CD4-positive, alpha-beta T cell (primary cell): ENCODE measurements at places on chromosomes 5 and 9. TPM values are rescaled to one million over a fixed set of nuclear protein-coding genes. Genes with fewer than 3 reads are reported as not detected.

DNA sequence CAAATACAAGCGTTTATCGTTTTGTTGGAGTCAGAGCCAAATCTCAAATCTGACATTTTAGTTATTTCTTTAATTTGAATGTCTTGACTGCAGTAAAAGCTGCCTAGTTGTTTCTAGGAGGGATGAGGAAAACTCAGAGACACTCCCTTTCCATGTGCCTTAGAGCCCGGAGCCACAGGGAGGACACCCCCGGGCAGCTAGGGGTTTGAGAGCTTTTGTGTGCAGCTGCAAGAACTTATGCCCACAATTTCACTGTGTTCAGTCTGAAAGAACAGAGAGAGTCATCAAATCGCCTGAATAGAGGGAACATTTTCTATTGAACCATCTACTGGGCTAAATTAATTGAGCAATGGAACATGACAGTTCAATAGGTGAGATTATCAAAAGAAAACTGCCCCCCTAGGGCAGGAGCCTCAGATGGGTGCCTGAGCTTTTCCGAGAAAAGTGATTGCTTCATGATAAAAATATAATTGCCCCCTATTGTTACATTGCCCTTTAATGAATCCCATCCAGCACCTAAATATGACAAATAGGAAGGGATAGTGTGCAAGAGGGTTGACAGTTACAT, 709.3 kb upstream of the RGMB start:
- no peaks in the 10 kb centered on the region for H3K27me3 ChIP-seq
- H3K4me1 ChIP-seq, result no peaks in the 10 kb centered on the region
- H3K4me3 ChIP-seq, result no peak overlapping the region
- DNase-seq, result no peak

DNA sequence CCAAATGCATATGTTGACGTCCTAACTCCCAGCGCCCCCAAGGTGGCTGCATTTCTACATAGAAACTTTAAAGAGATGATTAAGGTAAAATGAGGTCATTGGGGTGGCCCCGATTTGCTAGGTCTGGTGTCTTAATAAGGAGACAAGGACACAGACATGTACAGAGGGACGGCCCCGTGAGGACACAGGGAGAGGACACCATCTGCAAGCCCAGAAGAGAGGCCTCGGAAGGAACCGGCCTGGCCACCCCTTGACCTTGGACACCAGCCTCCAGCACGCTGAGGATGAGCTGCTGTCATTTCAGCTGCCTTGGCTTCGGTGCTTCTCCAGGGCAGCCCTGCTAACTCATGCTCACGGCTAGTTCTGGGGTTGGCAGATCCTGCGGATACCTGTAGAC, 73.2 kb downstream of the MRPL36 start:
- no peaks in the 10 kb centered on the region for H3K36me3 ChIP-seq
- DNase-seq, result no peak
- H3K4me1 ChIP-seq, result peaks cover 10% of the 10 kb centered on the region
- no peak overlapping the region for H3K4me3 ChIP-seq
- no peak overlapping the region for H3K27ac ChIP-seq

DNA sequence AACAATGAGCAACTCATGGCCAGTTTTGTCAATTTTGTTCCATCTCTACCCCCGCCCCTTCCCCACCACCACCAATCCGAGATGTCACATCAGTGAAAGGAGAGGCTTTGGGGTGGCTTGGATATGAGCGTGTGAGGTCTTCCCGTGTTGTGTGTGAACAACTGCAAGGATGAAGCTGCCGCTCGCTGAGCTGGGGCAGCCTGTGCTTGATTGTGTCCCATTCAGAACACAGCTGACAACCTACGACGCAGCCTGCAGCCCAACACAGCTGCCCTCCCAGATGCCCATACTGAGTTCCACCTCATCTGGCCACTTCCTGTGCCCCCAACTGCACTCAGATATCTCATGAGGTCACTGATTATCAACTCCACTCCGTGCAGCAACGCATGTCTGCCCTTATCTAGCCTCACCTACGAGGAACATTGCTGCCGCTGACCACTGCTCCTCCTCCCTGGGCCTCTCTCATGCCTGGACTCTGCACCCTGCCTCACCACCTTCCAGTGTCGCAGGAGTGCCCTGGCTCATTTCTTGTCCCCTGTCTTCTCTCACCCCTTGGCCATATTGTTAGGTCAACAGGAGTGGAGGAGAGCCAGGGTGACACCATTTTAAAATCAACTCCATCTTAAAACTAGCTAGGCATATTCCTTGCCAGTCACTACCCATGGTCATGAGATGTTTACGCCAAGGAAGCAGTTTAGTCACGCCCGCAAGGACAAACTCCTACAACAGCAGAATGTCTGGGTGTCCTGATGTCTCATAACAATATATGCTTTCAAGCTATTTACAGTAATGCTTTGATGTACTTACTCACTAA, 7.3 kb upstream of the IL4 start:
- no peak for DNase-seq
- peaks cover 17% of the 10 kb centered on the region for H3K4me1 ChIP-seq
- H3K4me3 ChIP-seq, result no peak overlapping the region
- no peak overlapping the region for H3K27ac ChIP-seq

DNA sequence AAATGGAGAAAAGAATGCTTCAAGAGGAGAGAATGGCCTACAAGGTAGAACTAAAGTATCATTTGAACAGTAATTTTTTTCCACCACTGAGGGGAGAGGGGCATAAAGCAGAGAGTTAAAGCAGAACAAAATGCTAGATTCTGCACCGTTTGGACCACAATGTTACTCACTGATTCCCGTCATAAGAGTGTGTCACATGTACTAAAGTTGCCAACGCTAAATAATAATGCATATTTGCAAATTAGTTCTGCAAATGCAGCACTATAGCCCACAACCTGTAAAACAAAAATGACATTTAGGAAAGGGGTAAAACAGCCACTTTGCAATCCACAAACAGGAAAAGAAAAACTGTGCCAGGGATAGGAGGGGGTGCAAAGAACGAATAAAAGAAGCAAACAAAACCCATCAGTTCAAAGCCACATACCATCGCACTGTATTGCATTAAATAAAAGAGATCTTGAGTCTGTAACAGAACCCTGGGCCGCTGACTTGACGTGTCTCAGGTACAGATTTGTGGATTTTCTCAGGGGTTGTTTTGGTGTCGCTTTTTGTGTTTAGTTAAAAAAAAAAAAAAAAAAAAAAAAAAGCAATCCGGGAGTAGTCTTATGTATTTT, 7.7 kb upstream of the NFIB start:
- H3K4me3 ChIP-seq, result peak overlapping the region; percentile 56
- no peak for DNase-seq
- peaks cover 17% of the 10 kb centered on the region for H3K27me3 ChIP-seq
- H3K4me1 ChIP-seq, result peaks cover 3% of the 10 kb centered on the region

GRCh38 chr9:129480227-129480626, 140.7 kb downstream of the C9orf50 start:
- H3K27me3 ChIP-seq, result no peaks in the 10 kb centered on the region
- H3K36me3 ChIP-seq, result no peaks in the 10 kb centered on the region
- DNase-seq, result no peak
- peaks cover 30% of the 10 kb centered on the region for H3K4me1 ChIP-seq

- H3K36me3 ChIP-seq, result no peaks in the 10 kb centered on the region
- no peaks in the 10 kb centered on the region for H3K4me1 ChIP-seq
- H3K27me3 ChIP-seq, result no peaks in the 10 kb centered on the region
- DNase-seq, result no peak
- H3K4me3 ChIP-seq, result no peak overlapping the region
Measured at GRCh38 chr9:14766299-14766698, 43.8 kb upstream of the CER1 start.

DNA sequence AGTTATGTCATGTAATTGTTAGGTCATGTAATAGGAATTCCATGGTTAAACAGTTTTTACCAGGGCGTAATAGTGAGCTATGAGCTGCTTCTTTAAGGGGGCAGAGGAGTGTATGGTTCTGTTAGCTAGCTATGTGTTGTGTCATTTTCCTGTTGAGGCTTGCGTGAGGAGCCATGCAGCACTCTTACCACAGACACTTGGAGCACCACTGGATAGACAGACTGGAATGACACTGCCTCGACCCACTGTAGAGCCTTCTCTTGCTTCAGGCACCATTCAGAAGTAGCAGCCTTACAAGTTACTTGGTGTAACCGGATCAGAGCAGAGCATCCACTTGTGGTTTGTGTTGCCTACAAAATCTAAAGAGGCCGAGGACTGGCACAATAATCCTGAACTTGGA, 28.3 kb upstream of the STOM start:
- no peaks in the 10 kb centered on the region for H3K27me3 ChIP-seq
- no peak overlapping the region for H3K27ac ChIP-seq
- H3K4me3 ChIP-seq, result no peak overlapping the region
- peaks cover 4% of the 10 kb centered on the region for H3K4me1 ChIP-seq
- no peak for DNase-seq
- no peaks in the 10 kb centered on the region for H3K36me3 ChIP-seq

- no peaks in the 10 kb centered on the region for H3K27me3 ChIP-seq
- no peak overlapping the region for H3K27ac ChIP-seq
- H3K4me1 ChIP-seq, result no peaks in the 10 kb centered on the region
- DNase-seq, result no peak
- no peak overlapping the region for H3K4me3 ChIP-seq
- no peaks in the 10 kb centered on the region for H3K36me3 ChIP-seq
Measured at GRCh38 chr5:175840050-175840841, 31.1 kb upstream of the CPLX2 start.

DNA sequence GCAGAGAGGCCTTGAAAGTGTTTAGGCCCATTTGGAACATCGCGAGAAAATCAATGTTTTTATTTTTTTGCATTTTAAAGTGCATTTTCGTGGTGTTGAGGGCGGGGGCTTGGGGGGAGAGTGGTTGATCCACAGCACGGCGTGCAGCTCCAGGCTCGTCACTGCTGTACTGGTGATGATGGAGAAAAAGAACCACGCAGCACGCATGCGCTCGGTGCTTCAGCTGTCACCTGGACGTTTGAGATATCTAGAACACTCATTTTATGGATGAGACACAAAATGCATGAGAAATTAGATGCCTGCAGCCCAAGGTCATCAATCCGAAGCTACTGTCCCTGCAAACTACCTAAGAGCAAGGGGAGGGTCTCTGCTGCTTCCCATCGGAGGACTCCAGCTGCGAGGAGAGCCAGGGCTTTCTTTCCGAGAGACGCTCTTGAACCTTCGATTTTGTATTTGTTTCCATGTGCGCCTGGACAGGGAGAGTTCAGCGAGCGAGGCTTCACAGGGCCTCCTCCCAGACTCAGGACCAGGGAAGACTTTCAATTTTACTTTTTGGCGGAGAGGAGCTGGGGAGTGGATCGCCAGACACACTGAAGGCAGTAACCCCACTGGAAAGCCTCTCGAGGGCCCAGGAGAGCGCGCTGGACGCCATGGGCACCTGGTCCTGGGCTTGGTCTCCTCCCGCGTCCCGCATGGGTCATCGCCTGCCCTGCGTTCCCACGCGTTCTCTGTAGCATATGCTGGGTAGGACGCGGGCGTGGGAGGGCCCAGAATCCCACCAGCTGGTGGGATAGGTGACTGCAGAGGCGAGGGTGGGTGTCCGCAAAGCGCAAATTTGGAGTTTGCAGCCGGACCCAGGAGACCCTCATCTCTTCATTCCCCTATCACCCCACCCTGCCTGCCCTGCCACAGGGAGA, 2.5 kb downstream of the DMRT2 start:
- H3K36me3 ChIP-seq, result no peaks in the 10 kb centered on the region

DNA sequence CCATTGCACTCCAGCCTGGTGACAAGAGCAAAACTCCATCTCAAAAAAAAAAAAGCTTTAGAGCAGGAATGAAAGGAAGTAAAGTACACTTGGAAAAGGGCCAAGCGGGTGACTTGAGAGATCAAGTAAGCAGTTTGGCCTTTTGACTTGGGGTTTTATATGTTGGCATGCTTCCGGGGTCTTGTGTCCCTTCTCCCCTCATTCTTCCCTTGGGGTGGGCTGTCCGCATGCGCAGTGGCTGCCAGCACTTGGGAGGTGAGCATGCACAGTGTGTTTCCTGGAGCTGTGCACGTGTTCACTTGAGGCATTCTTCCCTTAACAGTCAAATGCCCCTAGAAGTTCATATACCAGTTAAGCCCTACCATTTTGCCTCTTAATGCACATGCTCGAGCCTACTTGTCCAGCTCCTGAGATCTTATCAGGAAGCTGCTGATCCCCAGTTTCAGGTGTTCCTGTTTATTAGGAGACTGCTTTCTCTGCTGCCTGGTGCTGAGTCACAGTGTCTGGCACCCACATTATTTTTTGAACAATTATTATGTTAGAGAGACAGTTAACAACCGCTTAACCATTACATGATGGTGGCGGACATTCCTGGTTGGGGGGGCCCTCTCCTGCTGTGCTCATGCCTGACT, 32.6 kb upstream of the PRRC2B start:
- no peak overlapping the region for H3K27ac ChIP-seq
- H3K4me3 ChIP-seq, result no peak overlapping the region
- H3K4me1 ChIP-seq, result peaks cover 28% of the 10 kb centered on the region
- peak; percentile 18 for DNase-seq
- no peaks in the 10 kb centered on the region for H3K36me3 ChIP-seq

GRCh38 chr9:81028504-81028903, 660.8 kb downstream of the TLE1 start:
- H3K4me3 ChIP-seq, result no peak overlapping the region
- no peaks in the 10 kb centered on the region for H3K27me3 ChIP-seq
- H3K4me1 ChIP-seq, result no peaks in the 10 kb centered on the region
- H3K36me3 ChIP-seq, result no peaks in the 10 kb centered on the region
- H3K27ac ChIP-seq, result no peak overlapping the region

GRCh38 chr9:34328500-34328986, 525 bp downstream of the KIF24 start:
- peak overlapping the region; percentile 82 for H3K4me3 ChIP-seq
- peak overlapping the region; percentile 25 for H3K27ac ChIP-seq
- H3K4me1 ChIP-seq, result peaks cover 21% of the 10 kb centered on the region
- H3K36me3 ChIP-seq, result no peaks in the 10 kb centered on the region
- no peak for DNase-seq

DNA sequence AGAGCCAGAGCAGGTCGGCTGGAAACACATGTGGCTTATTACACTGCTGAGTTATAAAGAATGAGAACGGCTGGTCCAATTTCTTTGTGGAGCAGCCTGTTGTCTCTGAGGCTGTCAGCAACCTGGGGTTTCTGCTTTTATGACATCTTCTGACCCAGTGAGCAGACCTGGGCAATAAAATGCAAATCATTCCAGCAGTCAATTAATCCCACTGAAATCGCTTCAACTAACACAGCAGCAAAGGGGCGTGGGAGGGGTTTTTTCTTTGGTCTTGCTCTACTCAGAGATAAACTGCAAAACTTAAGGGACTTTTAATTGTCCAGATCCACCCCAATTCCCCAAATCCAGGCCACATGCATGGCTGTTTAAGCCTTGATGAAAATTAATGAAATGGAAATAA, 215.7 kb downstream of the SLIT3 start:
- H3K27ac ChIP-seq, result no peak overlapping the region
- H3K4me1 ChIP-seq, result no peaks in the 10 kb centered on the region
- no peaks in the 10 kb centered on the region for H3K27me3 ChIP-seq
- no peak for DNase-seq
- no peaks in the 10 kb centered on the region for H3K36me3 ChIP-seq

DNA sequence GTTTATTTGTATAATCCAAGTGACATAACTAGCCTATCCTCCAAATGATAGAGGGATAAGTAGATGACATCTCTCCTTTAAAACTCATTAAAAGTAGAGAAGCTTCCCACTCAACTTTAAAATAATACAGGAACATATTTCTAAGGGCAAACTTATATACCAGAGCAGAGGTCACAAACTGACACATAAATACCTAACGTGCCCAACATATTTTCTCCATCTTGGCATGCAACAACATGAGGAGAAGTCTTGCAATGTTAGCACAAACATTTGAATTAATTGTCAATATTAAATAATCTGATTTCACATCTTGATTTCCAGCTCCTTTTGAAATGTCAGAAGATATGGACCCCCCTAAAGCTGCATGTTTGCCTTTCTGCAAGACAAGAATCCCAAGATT, 335.0 kb downstream of the DEPDC1B start:
- no peaks in the 10 kb centered on the region for H3K36me3 ChIP-seq
- no peak overlapping the region for H3K4me3 ChIP-seq
- H3K27ac ChIP-seq, result no peak overlapping the region
- H3K4me1 ChIP-seq, result no peaks in the 10 kb centered on the region
- H3K27me3 ChIP-seq, result no peaks in the 10 kb centered on the region

FGD3 gene
- 95.7 TPM for total RNA-seq

NUTM2G gene
- not detected for total RNA-seq

KLF9 gene
- total RNA-seq, result 132 TPM

AQP7 gene
- total RNA-seq, result 0.27 TPM
